CD4-positive, alpha-beta T cell treated with Interleukin-10 for 1 hour (primary cell): ENCODE measurements at places on chromosomes 12 and 14.

DNA sequence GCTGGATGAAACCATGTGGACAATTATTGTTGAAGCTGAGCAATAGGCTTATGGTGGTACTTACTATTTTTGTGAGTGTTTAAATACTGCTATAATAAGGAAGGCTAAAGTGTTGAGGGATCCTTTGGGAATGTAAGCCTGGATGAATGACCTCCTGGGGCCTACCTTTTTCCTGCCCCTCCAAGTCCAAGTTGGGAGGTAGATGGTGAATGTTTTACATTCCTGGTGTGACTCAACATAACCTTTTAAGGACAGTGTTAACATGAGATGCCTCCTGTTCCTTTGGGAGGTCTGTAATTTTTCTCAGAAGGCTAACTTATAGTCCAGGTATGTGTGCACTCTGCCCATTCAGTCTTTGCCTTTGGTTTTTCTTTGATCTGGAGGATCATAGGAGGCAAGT, 315.9 kb downstream of the NRXN3 start:
- DNase-seq, result no peak

DNA sequence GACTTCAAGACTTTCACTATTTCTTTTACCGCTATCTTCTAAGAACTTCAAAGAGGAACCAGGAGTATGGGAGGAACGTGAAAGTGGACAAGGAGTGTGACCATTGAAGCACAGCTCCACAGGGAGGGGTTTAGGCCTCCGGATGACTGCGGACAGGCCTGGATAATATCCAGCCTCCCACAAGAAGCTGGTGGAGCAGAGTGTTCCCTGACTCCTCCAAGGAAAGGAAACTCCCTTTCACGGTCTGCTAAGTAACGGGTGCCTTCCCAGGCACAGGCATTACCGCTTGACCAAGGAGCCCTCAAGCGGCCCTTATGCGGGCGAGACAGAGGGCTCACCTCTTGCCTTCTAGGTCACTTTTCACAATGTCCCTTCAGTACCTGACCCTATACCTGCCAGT, 267.0 kb downstream of the RPL10L start:
- DNase-seq, result no peak

DNA sequence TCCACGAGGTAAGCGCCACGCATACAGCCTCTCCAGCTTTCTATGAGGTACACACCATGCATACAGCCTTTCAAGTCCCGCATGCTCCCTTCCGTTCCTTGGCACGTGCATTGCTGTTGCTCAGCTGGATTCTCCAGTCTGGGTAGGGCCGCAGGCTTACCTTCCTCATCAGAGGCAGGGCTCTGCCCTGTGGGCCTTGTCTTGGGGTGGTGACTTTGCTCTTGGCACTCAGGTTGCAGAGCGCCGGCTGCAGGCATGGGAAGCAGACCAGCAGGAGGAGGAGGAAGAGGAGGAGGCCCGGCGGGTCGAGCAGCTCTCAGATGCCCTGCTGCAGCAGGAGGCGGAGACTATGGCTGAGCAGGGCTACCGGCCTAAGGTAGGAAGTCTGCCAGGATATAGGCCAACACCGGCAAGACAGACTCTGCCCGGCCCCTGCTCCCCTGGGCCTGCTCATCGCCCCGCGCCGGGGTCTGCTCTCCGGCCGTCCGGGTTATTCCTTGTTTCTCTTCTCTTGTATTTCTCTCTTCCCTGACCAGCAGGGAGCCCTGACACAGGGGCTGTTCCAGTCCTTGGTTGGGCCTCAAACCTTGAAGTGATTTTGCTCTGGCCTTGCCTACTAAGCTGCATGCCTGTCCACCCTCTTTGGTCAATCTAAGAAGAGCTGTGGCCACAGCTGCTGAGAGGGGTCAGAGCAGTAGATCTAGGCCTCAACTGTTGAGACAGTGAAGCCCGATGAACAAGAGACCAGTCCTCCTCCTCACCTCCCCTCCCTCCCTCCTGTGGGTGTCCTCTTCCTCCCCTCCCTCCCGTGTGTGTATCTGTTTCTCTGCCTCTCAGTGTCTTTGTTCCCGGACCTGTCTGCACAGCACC, 15.3 kb downstream of the TCHP start:
- DNase-seq, result no peak

- no peak for DNase-seq
These were observed 313.7 kb upstream of the DCN start for GRCh38 chr12:91496337-91496736.

DNA sequence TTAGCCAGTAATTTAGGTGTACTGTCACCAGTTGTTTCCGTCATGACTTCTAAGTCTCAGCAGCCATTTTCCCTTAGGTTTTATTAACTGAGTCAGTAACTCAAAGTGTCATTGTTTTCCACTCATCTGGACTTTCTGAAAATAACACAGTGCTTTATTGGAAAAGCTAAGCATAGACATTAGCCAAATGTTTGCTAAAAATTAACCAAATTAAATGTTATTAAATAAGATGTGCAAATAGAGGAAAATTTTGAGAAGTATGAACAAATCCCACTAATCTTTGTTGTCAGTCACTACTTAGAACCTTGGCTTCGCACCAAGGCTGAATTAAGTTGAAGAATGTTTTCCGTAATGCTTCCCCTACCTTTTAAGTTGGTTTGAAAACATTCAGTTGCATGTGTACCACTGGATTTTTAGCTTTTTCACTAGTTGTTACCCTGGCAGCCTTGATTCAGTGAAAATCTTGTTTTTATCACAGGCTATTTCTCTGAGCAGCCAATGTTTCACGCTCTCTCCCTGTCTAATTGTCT, 43.0 kb downstream of the BORCS5 start:
- no peak for DNase-seq
